ENCODE measurements at places on chromosomes 2 and 18.

DNA sequence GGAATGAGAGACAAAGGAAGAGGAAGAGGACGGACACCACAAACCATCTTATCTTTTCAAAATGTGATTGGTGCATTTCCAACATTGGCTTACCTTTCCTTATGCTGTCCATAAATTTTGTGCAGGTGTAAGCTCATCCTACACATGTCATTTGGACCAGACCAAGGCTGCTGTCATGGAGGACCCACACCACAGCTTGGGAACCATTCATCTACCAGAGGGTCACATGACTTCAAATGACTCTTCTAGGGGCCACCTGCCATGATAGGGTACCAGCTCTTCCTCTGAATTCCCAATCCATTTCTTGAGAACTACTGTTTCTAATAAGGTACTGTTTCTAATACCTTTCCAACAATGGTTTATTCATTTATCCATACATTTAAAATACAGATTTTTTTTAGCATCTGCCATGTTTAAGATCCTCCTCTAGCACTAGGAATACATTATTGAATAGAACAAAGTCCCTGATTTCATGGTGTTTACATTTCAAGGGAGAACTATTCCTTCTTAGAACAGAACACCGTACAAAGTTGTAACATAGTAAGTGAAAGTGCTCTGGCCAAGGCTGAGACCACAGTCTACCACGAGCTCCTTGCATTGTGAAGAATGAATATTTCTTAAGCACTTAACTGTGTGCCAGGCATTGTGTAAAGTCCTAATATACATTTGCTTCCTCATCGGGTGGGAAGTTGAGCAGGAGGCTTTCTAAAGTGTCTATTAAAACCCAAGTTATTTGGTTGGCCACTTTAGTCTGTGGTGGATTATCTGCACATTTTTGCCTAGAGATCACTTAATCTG, 246.1 kb upstream of the FN1 start:
- no peak for DNase-seq

DNA sequence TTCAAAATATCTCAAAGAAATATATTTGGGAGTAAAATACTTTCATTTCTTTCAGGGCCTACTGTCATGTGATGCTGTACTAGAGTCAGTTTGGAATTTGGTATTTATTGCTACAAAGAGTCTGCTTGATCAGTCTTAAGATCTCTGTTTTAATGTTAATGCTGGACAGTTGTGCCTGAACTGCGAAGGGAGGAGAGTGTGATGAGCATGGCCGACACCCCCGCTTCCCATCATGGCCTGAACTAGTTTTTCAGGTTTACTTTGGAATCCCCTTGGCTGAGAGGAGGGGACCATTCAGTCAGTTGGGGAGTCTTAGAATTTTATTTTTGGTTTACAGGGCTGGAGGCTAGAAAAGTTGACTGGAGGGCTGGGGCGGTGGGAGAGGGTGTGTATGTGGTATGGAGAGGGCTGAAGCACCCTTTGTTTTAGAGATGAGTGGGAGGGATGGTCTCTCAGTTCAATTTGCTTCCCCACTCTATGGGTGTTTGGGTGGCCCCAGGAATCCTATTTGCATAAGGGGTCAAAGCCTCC, 20.9 kb upstream of the TEX44 start:
- DNase-seq = no peak

DNA sequence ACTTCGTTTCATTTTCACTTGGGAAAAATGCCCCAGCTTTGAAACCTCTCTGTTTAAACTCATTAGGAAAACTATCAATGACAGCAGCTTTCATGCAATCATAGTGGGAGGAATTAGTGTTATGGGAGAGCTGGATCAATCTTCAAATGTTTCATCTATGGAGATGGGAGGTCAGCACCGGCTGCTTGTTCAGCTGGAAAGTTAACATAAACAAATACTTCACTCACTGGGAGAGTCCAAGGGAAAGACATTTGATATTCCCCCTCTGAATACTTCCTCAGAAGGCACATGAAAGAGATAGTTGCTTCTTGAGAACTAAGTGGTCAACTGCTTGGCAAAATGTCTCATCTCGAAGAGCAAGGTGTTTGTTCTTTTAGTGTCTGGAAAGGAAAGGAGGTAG, 7.3 kb downstream of the LYPD1 start:
- DNase-seq = no peak

DNA sequence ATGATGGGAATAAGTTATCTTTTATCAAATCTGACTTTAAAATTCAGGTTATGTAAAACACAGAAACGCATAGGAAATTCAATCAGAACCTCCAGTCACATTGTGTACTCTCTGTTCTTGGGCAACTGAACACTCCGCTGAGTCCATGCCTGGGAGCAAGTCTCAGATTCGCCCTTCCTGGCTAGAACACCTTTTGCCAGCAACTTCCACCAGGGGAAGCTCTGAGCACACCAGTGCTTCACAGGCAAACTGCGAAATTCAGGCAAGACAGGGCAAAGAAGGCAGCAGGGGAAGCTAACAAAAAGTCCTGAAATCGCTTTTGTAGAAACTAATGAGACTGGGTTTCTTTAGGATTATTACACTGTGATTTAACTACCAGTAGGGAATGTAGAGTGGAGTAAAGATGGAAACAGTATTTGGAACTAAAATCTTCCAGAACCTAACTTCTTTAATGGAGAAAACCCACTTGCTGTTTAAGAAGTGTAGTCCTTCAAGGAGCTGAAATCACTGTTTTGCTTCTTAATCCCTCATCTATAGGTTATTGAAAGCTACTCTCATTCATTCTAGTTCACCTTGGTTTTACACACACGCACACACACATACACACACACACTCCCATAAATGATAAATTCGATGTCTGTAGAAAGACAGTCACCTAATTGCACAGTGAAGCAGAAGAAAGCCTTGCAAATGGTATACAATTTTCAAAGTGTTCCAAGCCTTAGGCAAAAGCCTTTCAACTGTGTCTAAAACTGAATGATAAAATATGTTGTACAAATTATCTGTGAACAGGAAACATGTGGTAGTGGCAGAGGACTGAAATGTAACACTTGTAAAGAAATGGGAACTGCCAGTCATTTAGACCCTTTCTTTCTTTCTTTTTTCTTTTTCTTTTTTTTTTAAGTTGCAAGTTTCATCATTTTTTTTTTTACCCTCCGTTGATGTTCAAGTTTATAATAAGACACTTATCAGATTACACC, 214.5 kb downstream of the TMEM182 start:
- no peak for DNase-seq

GRCh38 chr2:204573221-204573620, 27.9 kb downstream of the PARD3B start:
- no peak for DNase-seq

- DNase-seq = no peak
These were observed 68.5 kb upstream of the PID1 start for GRCh38 chr2:229339618-229340017.

- DNase-seq = no peak
These were observed 19.3 kb upstream of the ITGAV start for GRCh38 chr2:186570604-186571003.

DNA sequence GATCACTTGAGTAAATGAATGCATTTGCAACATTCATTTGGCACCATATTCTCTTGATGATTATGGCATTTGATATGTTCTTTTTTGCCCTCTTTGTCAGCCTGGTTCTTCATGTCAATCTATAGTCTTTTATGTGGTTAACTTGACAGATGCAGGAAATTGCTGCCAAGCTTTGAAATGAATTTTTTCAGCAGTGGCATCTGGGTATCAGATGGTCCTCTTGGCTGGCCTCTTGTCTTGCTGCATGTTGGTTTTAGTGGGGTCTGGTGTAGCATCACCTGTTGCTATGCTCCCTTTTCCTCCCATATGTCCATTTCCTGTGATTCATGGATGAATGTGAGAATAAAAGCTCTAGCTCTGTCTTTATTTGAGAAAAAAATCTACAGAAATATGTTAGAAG, 119.9 kb downstream of the DPP4 start:
- DNase-seq = no peak

DNA sequence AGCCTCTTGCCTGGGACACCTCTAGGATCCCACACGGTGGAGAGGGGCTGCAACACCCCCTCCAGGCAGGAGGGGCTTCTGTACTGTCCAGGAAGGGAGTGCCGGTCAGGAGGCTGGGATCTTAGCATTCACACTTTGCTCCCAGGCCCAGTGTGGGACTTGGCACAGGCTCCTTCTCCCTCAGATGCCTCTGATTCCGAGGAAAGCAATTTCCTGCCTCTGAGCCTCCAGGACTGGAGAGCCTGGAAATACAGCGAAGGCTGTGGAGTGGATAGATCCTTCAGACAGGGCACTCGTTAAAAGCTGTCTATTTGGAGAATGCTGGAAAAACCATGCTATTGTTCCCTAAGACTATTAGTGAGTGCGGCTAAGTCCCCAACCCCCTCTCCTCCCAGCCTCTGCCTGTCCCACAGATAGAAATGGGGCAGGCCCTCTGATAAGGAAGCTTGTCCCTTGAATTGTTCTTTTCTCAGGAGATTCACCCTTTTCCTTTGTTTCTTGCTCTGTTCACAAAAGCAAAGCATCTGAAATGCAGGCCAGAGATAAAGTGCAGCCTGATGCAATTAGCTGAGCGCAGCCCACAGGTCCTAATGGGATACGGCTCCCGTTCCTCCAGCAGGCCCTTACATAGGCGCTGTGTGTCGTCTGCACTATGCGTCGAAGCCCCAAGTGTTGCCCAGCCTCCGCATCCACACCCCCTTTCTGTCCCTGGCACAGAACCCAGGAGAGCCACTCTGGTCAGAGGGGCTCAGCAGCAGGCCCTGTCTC, 252.2 kb downstream of the KLHL29 start:
- DNase-seq = peak; percentile 30

DNA sequence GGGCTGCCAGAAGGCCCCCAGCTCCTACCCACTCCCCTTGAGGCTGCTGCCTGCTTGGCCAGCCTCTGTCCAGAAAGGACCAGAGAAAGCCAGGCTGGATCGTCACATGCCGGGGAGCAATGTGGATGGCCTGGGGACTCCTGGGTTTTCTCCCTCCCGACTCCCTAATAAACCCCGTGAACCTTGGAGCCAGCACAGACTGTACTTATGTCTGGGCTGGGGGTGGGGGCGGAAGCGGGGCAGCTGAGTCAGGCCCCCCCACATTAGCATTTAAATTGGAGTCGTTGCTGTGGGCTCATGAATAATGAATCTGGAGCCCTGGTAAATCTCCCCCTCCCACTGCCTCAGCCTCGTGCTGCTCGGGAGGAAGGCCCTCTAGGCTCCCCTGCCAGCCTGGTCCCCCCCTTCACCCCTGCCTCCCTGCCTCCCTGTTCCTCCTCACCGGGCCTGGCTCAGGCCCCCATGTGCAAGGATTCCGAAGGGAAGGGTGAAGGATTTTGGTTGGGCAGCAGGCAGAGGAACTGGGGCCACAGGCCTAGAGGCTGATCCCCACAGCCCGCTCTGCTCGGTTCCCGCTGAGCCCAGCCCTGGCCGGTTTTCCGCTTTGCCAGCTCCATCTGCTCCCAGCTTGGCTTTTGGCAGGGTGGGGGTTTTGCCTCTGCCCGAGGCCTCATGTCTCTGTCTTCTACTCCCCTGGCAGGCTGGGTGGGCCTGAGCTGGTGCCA, 7.3 kb upstream of the ASIC4 start:
- DNase-seq = no peak

DNA sequence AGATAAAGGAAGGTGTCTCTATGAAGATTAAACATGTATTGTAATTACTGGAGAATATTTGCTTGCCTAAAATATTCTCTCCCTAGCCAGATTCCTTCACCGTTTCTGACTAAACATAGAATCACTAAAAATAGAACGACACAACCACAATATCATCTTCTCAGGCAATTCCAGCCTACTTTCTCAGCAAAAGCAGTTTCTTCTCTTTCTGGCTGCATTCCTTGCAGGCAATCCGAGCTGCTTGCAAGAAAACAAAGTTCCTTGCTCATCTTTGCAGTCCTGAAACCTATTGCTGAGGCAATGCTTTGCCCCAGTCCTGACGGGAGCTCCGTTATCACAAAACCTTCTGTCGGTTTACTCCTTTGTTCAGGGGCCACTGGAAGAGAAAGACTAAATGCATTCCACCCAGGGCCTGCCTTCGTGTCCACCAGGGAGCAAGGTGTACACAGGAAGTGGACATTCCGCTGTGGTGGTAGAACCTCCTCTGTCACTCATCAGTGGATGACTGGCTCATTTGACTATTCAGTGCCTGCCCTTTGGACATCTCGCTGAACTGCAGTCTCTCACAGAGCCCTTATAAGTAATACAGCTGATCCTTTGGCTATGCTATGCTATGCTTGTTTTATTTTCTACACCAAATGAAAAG, 239.2 kb upstream of the DOK6 start:
- no peak for DNase-seq

DNA sequence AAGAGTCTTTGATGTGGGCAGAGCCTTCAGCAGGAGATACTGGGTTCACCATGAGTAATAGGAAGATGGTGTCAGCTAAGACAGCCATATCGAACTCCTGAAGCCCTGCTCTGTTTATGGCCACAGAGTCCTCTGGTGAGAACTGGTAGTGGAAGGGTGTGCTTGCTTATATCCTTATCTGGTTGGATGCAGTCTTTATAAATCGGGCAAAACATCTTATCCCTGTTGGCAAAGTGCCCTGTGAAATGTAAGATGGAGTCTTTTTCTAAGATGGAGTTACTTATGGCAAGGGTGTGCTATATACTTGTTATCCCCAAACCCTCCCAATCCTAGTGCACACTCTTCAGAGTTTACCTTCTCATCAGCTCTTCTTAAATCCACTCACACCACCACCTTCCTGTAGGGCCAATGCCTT, 190.8 kb upstream of the PARD3B start:
- DNase-seq = no peak

- no peak for DNase-seq
These were observed 51.0 kb upstream of the KCNG2 start for GRCh38 chr18:79746730-79747129.

DNA sequence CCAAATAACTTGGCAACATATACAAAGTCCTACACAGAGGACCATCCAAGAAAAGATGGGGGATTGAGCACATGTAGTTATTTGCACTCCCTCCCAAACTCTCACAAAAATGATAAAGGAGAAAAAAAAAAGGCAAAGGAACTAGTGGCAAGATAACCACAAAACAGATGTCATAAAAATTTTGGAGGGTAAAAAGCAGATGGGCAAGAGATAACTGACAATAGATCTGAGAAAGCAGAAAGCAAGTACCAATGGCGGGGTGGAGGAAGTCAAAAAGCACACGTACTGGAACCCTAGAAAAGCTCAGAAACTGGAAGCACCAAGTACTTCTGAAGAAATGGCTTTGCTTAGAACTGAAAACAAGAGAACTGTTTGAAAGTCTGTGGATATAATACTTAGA, 82.0 kb downstream of the WDPCP start:
- no peak for DNase-seq

DNA sequence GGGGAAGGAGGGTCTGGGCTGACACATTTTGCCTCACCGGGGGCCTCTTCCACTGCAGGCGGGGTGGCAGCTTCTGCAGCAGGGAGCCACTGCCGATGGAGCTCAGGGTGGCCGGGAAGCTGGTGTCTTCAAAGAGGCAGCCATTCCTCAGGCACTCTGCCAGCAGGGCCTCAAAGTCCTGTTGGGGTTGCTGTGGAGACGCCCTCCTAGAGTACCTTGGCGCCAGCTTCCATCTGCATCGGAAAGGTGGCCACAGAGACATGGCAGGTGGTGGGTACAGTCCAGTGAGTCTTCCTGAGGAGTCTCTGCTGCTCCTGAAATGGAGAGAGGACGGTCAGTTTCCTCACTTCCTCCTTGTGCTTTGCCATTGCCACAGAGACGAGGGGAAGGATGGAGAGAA, 12.1 kb downstream of the CAPN14 start:
- DNase-seq = no peak
